ENCODE measurements at places on chromosomes 12 and 14. TPM values are rescaled to one million over a fixed set of nuclear protein-coding genes. Genes with fewer than 3 reads are reported as not detected.
A peak's percentile ranks its signal among the peaks of the same experiment; 100 is the strongest.

The RFLNA gene
- total RNA-seq = not detected

The JDP2 gene
- 186 TPM for total RNA-seq

The PSMA3 gene
- 202 TPM for total RNA-seq

The NANOG gene
- total RNA-seq = not detected

The CCDC196 gene
- not detected for total RNA-seq

The FOXN4 gene
- not detected for total RNA-seq

The SPIC gene
- total RNA-seq = not detected

The MMP17 gene
- total RNA-seq = 3.3 TPM

The BCAT1 gene
- 75.4 TPM for total RNA-seq

The NAB2 gene
- 20.2 TPM for total RNA-seq

GRCh38 chr14:46352844-46353243, 298.7 kb downstream of the RPL10L start:
- H3K27me3 ChIP-seq = no peaks in the 10 kb centered on the region
- DNase-seq = no peak
- H3K4me3 ChIP-seq = no peak overlapping the region

- H3K4me1 ChIP-seq = no peaks in the 10 kb centered on the region
- peaks cover 52% of the 10 kb centered on the region for H3K27me3 ChIP-seq
- no peak for DNase-seq
- no peaks in the 10 kb centered on the region for H3K36me3 ChIP-seq
- no peak overlapping the region for H3K27ac ChIP-seq
Measured at GRCh38 chr12:129075460-129076208, 222.4 kb downstream of the GLT1D1 start.

DNA sequence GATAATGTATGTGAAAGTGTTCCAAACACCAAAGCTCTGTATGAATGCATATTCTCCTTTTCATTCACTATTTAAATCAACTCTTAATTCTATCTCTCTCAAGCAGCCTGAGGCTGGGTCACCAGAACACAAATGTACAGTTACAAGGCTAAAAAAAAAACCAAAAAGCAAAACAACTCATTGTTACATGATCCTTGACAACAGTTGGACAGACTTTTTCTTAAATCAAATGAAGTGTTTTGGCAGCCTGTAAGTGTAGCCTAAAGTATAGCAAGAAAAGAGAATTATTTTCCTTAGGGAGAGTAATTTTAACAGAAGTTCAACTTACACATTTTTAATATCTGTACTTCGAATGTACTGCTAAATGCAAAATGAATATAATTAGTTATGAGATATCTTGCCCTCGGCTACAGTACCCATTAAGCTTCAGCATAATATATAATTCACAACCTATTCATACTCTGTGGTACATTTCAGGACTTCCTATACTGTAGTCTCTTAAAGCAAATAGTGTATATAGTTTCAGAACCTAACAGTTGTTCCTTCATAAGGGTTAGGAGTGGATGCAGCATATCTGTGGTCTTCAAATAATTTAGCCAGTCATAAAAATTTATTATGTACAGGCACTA, 214.0 kb upstream of the BTG1 start:
- DNase-seq = no peak
- H3K36me3 ChIP-seq = no peaks in the 10 kb centered on the region
- H3K27me3 ChIP-seq = no peaks in the 10 kb centered on the region
- no peak overlapping the region for H3K4me3 ChIP-seq

DNA sequence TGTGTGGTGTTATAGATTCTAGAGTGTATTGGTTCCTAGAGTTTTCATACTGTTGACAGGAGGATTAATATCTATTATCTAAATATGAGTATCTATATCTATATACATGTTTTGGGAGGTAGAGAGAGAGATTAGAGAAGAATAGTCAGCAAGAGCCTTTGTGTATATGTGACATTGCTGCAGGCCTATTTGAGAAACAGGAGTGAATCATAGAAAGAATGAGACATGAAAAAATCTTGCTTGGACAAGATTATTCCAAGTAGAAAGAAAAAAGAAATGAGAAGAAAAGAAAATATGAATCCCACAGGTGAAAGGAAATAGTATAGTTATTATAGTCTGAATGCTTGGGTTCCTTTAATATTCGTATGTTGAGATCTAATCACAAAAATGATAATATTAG, 720.4 kb downstream of the RERGL start:
- no peak overlapping the region for H3K27ac ChIP-seq
- no peak for DNase-seq
- no peaks in the 10 kb centered on the region for H3K27me3 ChIP-seq
- no peaks in the 10 kb centered on the region for H3K36me3 ChIP-seq
- H3K4me1 ChIP-seq = no peaks in the 10 kb centered on the region
- no peak overlapping the region for H3K4me3 ChIP-seq

DNA sequence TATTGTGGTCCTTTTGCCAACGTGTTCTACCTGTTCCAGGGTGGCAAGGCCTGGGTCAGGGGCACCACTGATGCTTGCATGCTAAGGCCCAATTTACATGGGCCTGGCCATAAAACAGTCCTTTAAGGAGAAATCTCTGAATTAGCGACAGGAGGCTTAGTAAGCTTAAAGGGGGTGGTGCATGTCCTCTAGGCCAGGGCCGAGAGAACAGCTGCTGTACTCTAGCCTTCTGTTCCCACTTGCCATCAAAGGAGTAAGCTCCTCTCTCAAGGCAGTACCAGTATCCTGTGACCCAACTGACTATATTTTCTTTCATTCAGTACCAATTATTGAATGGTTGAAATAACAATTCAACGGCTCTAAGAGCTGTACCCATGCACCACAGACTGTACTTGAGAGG, 67.7 kb upstream of the ZDHHC17 start:
- H3K4me1 ChIP-seq = no peaks in the 10 kb centered on the region
- no peak overlapping the region for H3K27ac ChIP-seq
- no peaks in the 10 kb centered on the region for H3K36me3 ChIP-seq
- H3K4me3 ChIP-seq = no peak overlapping the region
- DNase-seq = no peak
- no peaks in the 10 kb centered on the region for H3K27me3 ChIP-seq

DNA sequence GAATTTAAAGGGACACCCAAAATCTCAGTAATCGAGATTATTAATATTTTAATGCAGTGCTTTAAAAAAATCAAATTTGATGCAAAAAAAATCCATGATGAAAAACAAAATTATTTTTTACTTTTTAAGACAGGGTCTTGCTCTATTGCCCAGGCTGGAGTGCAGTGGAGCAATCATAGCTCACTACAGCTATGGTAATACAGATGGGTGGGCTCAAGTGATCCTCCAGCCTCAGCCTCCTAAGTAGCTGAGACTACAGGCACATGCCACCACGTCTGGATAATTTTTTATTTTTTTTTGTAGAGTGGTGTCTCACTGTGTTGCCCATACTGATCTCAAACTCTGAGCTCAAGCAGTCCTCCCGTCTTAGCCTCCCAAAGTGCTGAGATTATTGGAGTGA, 62.9 kb downstream of the TRAF3 start:
- no peak overlapping the region for H3K4me3 ChIP-seq
- H3K36me3 ChIP-seq = no peaks in the 10 kb centered on the region
- H3K27me3 ChIP-seq = no peaks in the 10 kb centered on the region
- no peaks in the 10 kb centered on the region for H3K4me1 ChIP-seq
- H3K27ac ChIP-seq = no peak overlapping the region

DNA sequence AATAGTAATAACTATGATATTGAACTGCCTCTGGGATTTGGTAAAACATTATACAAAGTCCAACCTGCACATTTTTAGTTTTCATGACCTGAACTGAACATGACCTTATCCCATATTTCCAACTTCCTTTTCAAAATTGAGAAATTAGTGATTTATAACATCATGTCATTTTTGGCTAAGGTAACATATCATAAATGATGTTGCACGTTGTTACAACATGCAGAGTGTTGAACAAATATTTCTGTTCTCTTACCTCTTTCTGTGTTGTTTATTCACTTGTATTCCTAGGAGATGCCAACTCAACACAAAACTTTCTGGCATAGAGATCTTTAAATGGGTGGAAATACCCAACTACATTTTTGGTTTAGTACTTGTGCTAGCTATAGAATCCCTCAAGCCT, 496.0 kb downstream of the SLC6A15 start:
- H3K4me3 ChIP-seq = no peak overlapping the region
- H3K27ac ChIP-seq = no peak overlapping the region
- H3K4me1 ChIP-seq = no peaks in the 10 kb centered on the region
- no peak for DNase-seq
- no peaks in the 10 kb centered on the region for H3K27me3 ChIP-seq

DNA sequence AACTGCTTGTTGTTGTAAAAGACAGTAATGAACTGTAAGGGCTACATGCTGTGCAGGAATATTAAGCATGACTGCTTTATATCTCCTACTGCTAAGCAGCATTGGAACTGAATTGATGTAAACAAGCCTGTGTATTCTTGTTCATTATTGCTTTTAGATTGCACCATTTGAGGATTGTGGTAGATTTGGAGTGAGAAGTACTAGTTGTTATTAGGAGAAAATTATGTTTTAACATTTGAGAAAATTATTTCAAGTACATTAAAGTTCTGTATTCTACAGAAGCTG, 212.7 kb downstream of the ERC1 start:
- H3K27me3 ChIP-seq = no peaks in the 10 kb centered on the region
- H3K36me3 ChIP-seq = no peaks in the 10 kb centered on the region
- H3K4me1 ChIP-seq = no peaks in the 10 kb centered on the region

GRCh38 chr12:54337280-54337842, 12.4 kb downstream of the COPZ1 start:
- H3K27me3 ChIP-seq = no peaks in the 10 kb centered on the region
- no peak overlapping the region for H3K4me3 ChIP-seq
- H3K36me3 ChIP-seq = peaks cover 14% of the 10 kb centered on the region
- H3K27ac ChIP-seq = no peak overlapping the region

DNA sequence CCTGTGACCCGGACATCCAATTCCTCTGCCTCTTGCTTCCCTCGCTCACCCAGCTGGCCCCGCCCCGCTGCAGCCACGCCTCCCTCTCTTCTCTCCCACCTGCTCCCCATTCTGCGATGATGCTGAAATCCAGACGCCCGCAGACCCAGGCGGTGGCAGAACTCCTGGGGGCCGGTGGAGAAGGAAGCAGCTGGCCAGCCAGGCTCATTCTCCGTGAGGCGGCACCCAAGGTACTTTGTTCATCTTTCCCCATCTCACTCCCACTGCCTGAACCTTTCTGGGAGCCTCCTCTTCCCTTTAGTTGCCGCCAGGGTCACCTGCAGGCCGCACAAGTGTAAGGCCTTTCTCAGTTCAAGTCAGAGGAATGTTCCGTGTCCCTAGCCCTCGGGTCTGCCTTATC, 35.7 kb downstream of the FOXN4 start:
- no peak overlapping the region for H3K4me3 ChIP-seq
- peaks cover 18% of the 10 kb centered on the region for H3K27me3 ChIP-seq
- no peaks in the 10 kb centered on the region for H3K4me1 ChIP-seq
- no peak overlapping the region for H3K27ac ChIP-seq

DNA sequence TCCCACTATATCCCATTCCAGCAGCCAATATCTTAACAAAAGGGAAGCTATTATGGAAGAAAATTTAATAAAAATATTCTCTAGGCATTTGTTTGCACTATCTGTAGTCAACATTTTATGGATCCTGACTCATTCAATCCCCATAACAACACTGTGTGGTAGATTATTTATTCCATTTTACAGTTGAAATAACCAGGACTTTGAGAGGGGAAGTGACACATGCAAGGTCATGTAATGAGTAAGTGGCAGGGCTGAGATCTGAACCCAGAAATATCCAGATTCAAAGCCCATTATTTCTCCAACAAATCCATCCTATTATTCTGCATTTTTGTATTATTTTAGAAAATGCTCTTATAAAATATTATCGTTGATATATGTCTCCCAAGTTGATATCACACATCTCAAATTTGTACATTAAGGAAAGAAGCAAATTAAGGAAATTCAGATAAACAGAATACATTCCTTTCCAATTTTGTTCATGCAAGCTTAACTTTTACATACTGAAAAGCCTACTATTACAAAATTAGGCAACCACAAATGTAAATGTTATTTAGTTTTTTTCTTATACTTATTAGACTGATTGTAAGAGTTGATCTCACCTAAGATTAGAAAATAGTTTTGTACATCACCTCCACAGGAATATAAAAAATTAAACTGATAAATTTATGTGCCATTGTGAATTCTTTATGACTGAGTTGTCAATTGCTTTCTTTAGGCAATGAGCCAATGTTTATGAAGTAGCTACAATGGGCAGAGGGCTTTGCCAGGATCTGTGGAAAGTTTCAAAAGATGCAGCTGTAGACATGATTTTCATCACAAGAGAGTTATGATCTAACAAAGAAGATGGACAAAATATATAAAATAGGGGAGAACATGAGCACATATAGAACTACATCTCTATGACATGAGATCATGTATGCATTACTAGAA, 55.1 kb upstream of the E2F7 start:
- DNase-seq = no peak
- no peaks in the 10 kb centered on the region for H3K36me3 ChIP-seq

- no peaks in the 10 kb centered on the region for H3K27me3 ChIP-seq
- no peak overlapping the region for H3K27ac ChIP-seq
- no peak for DNase-seq
Measured at GRCh38 chr14:71168564-71169427, 261.5 kb downstream of the PCNX1 start.

- H3K4me3 ChIP-seq = no peak overlapping the region
- H3K4me1 ChIP-seq = peaks cover 25% of the 10 kb centered on the region
- DNase-seq = no peak
- peak overlapping the region; percentile 5 for H3K27ac ChIP-seq
- no peaks in the 10 kb centered on the region for H3K27me3 ChIP-seq
- peaks cover 40% of the 10 kb centered on the region for H3K36me3 ChIP-seq
Measured at GRCh38 chr14:102077382-102077709, 9.5 kb downstream of the HSP90AA1 start.

DNA sequence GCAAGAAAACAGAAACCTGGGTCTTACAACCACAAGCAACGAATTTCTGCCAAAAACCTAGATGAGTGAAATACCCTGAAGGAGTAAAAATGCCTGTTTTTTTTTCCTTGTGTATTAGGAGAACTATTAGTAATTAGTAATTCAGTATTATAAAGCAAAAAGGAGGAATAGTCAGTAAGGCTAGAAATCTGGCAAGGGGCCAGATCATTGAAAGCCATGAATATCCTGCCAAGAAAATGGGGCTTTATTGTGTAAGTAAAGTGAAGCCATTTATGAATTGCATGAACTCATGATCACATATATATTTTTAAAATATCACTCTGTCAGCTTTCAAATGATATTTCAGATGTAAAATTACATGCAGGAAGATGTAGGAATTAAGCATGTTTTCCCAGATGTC, 57.9 kb downstream of the TXNDC16 start:
- DNase-seq = no peak
- H3K4me1 ChIP-seq = no peaks in the 10 kb centered on the region
- H3K27ac ChIP-seq = no peak overlapping the region
- H3K4me3 ChIP-seq = no peak overlapping the region

Data from PC-9 (cell line).